ENCODE measurements at places on chromosomes 11 and 22.
A peak's percentile ranks its signal among the peaks of the same experiment; 100 is the strongest.

DNA sequence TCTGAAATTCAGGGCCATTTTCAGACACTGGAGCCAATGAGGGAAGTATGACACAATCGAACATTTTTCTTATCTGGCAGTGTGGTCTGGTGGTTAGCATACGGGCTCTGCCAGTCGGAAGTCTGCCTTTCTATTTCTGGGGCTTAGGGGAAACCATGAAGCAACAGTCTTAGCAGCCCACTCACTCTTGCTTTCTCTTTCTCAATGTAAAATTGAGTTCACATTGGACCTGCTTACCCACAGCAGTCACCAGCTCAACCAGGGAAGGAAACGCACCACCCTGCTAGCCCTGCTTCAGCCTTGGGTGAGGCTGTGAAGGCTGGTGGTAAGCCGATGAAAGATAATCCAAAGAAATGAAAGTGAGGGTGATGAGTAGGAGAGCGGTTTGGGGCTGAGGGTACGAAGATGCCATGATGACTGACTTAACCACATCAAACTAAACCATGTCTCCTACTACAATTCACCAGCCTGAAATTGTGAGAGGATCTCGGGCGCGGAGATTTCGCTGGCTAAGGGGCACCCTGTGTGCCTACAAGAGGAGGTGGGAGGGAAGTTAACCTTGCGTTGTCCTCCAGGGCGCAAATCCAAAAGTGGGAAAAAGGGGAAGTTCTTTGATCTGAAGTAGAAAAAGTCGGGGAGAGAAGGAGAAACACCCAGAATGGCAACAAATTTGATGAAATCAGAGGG lies 2.0 kb upstream of the LMO2 start:
- no peak overlapping the region for H3K4me3 ChIP-seq
- no peaks in the 10 kb centered on the region for H3K36me3 ChIP-seq
- peak; percentile 10 for DNase-seq
- peaks cover 2% of the 10 kb centered on the region for H3K4me1 ChIP-seq
- peaks cover 54% of the 10 kb centered on the region for H3K27me3 ChIP-seq

- no peak overlapping the region for H3K4me3 ChIP-seq
- no peaks in the 10 kb centered on the region for H3K36me3 ChIP-seq
- peaks cover 1% of the 10 kb centered on the region for H3K4me1 ChIP-seq
- no peaks in the 10 kb centered on the region for H3K27me3 ChIP-seq
Observed at GRCh38 chr22:37599153-37599552, 9.5 kb upstream of the GGA1 start.

DNA sequence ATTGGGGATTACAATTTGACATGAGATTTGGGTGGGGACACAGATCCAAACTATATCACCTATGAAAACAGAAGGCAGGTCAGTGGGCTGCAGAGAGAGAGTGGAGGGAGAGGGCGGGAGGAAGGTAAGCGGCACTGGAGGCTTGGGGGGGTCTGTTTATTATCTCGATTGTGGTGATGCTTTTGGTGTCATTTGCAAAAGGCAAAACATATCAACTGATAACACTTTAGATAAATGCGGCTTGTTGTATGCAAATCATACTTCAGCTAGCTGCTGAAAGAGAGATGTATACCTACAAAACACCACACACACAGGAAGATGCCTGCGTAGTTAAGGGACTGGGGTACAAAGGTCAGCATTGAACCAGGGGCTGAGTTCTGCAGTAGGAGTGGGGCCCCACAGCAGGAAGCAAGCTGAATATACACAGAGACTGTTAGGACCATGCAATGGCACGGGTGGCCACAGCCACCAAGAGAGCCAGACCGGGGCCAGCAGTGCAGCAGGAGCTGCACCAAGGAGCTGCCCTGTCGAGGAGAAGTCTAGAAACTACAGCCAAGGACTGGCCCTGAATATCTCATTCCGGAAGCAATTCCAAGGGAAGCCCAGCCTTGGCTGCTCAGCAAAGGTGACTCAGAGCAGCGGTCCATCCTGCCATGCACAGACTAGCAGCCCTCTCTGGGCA lies 23.8 kb upstream of the TOLLIP start:
- peaks cover 37% of the 10 kb centered on the region for H3K27me3 ChIP-seq
- H3K27ac ChIP-seq, result no peak overlapping the region
- DNase-seq, result no peak
- no peak overlapping the region for H3K4me3 ChIP-seq

GRCh38 chr11:63144121-63144520 lies at the start of gene SLC22A24:
SLC22A24 (minus strand) TSS chr11:63144221; CDS start chr11:63143779, 442 bp downstream.
- H3K4me3 ChIP-seq, result no peak within 1 kb of the TSS
- H3K4me1 ChIP-seq, result no peaks in the 10 kb centered on the region
- no peaks in the 10 kb centered on the region for H3K36me3 ChIP-seq

DNA sequence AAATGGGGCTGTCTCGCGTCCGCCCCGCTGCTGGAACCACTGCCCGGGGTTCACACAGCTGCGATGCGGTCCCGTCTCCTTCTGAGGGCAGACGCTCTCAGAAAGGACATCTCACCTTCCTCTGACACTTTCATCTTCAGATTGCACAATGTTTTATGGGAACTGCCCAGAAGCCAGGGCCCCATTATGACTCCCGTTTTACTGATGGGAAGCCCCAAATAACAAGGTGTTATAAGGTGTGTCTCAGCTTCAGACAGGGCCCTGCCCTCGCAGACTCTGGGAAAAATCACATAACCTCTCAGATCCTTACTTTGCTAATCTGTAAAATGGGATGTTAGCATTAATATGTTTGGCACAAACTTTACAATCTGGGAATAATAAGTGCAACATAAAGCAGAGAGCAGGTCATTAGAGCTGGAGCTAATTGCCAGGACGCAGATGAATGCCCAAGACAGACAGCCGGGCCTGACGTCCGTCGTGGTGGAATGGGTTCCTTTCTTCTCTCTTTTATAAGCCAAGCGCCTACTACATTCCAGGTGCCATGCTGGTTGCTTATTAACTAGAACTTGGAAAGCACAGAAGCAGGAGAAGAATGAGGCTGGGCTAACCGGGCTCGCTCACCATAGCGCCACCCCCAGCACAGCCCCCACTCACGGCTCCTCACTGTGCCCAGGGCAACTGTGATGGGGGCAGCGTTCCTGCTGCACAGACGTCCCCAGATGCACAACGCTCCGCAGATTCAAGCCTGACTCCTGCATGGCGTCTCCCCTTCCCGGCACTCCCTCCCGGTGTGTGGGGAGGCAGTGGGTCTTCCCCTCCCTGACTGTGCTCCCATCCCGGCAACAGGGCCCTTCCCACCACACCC lies 43.8 kb downstream of the TRMU start:
- peak overlapping the region; percentile 93 for H3K27ac ChIP-seq
- H3K4me1 ChIP-seq, result peaks cover 49% of the 10 kb centered on the region
- H3K27me3 ChIP-seq, result no peaks in the 10 kb centered on the region
- peaks cover 46% of the 10 kb centered on the region for H3K36me3 ChIP-seq

DNA sequence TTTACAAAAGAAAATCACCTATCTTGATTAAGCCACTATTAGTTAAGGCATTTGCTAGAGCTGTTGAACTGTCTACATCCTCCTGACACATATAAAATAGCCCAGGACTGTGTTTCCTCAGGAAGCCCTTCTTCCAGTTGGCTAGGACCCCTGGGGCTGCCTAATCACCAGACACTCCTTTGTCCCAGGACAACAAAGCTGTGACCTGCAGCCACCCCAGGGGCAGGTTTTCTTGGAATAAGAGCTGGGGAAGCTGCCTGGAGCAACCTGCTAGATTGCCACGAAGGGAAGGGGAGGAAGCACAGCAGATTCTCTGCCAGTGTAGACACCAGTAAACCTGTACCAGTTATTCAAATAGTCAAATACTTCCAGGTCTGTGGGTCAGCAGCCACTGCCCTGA lies 17.6 kb downstream of the CHST1 start:
- DNase-seq, result no peak
- peaks cover 23% of the 10 kb centered on the region for H3K36me3 ChIP-seq
- H3K27ac ChIP-seq, result no peak overlapping the region

GRCh38 chr11:96885405-96885804 lies 495.6 kb downstream of the JRKL start:
- DNase-seq, result no peak
- no peak overlapping the region for H3K4me3 ChIP-seq
- H3K27ac ChIP-seq, result no peak overlapping the region
- H3K27me3 ChIP-seq, result no peaks in the 10 kb centered on the region
- H3K36me3 ChIP-seq, result no peaks in the 10 kb centered on the region

DNA sequence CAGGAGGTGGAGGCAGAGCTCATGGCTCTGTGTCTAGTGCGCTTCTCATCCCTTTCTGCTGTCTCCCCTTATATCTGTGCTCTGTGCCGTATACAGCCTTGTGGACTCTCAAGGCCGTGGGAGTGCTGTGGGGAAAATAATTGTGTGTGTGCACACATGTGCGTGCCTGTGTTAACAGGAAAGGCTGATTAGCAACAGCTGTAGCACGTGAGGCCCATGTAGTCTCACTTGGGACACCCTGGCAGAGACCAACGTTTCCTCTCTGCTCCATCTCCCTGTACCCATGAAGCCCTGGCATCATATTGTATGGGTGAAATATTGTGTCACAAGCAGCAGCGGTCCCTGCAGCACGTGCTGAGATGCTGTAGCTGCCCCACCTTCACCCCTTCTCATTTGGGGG lies 109.3 kb downstream of the LRRC32 start:
- no peak for DNase-seq
- H3K36me3 ChIP-seq, result no peaks in the 10 kb centered on the region
- no peak overlapping the region for H3K4me3 ChIP-seq
- H3K27me3 ChIP-seq, result no peaks in the 10 kb centered on the region

GRCh38 chr11:18367431-18367830 lies 26.9 kb upstream of the LDHA start:
- peaks cover 16% of the 10 kb centered on the region for H3K36me3 ChIP-seq
- DNase-seq, result no peak
- H3K4me3 ChIP-seq, result no peak overlapping the region
- H3K27ac ChIP-seq, result no peak overlapping the region
- H3K27me3 ChIP-seq, result no peaks in the 10 kb centered on the region

GRCh38 chr11:42003801-42004200 lies 544.3 kb upstream of the LRRC4C start:
- no peak for DNase-seq
- H3K27me3 ChIP-seq, result no peaks in the 10 kb centered on the region
- H3K27ac ChIP-seq, result no peak overlapping the region

DNA sequence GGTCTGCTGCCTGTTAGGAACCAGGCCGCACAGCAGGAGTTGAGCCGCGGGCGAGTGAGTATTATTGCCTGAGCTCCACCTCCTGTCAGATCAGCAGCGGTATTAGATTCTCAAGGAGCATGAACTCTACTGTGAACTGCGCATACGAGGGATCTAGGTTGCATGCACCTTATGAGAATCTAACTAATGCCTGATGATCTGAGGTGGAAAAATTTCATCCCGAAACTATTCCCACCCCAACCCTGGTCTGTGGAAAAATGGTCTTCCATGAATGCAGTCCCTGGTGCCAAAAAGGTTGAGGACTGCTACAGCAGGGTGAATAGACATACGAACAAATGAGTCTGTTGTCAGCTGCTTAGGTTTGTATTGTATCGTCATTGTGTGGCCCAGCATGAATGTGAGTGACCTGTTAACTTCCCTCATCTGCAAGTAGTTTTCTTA lies 29.8 kb downstream of the RNF141 start:
- no peak for DNase-seq
- no peaks in the 10 kb centered on the region for H3K27me3 ChIP-seq
- H3K36me3 ChIP-seq, result peaks cover 50% of the 10 kb centered on the region
- no peak overlapping the region for H3K27ac ChIP-seq
- no peak overlapping the region for H3K4me3 ChIP-seq

- no peaks in the 10 kb centered on the region for H3K27me3 ChIP-seq
- DNase-seq, result no peak
- H3K27ac ChIP-seq, result no peak overlapping the region
Observed at GRCh38 chr11:45988921-45989320, 66.5 kb downstream of the LARGE2 start.

DNA sequence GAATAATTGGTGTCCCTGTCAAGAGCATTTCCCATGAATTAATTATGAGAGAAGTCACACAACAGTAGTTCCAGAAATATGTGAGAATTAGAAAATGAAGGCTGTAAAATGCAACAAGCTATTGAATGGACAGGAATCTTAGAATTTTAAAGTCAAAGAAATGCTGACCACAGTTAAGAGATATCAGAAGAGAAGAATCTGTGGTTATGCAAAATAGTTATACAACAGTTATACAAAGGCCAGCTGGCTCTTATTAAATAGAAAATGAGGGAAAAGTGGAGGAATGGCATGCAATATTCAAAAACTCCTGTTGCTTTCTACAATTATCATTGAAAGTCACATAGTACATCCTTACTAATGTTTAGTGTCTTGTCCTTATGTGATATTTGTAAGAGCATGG lies 27.4 kb downstream of the CASP12 start:
- peak; percentile 21 for DNase-seq
- H3K36me3 ChIP-seq, result no peaks in the 10 kb centered on the region
- H3K4me3 ChIP-seq, result no peak overlapping the region
- no peaks in the 10 kb centered on the region for H3K4me1 ChIP-seq
- H3K27ac ChIP-seq, result no peak overlapping the region

DNA sequence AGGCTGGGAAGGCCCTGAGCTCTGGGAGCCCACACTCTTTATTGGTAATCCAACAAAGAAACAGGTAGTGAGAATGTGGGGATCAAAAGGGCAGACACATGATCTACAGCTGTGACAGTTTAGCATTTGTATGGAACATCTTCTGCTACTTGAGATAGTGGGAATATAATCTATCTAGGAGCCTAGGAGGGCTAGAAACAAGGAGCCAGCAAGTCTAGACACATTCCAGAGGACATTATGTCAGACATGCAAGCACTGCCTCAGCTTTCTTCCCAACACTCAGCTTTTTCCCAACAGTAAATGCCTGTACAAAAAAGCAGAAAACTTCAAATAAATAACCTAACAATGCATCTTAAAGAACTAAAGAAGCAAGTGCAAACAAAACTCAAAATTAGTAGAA lies 1150.6 kb upstream of the RAG2 start:
- no peaks in the 10 kb centered on the region for H3K36me3 ChIP-seq
- H3K27me3 ChIP-seq, result no peaks in the 10 kb centered on the region
- H3K4me3 ChIP-seq, result no peak overlapping the region
- no peak overlapping the region for H3K27ac ChIP-seq
- DNase-seq, result peak; percentile 1

DNA sequence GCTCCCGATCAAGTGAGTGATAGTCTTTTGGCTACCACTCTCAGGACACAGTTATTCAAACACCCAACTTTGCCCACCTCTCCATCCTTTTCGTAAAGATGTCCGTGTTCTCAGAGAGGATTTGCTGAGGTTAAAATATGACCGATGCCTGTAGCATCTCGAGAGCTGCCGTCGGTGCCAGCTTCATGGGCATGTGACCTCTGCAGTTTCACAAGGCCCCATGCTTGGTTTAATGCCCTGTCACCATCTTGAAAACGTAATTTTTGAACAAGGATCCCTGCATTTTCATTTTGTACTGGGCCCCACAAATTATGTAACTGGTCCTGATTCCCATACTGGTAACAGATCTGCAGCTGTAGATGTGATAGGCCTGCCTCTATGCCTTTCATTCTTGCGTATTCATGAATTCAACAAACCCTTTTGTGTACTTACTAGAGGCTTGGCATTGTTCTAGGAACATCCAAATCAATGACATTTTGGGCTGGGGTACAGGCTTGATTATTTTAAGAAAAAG lies 85.1 kb downstream of the BMAL1 start:
- peaks cover 13% of the 10 kb centered on the region for H3K4me1 ChIP-seq
- DNase-seq, result no peak
- H3K4me3 ChIP-seq, result no peak overlapping the region
- H3K27me3 ChIP-seq, result no peaks in the 10 kb centered on the region

- no peaks in the 10 kb centered on the region for H3K36me3 ChIP-seq
- H3K4me1 ChIP-seq, result peaks cover 2% of the 10 kb centered on the region
- DNase-seq, result peak; percentile 47
- H3K27me3 ChIP-seq, result no peaks in the 10 kb centered on the region
- H3K4me3 ChIP-seq, result no peak overlapping the region
Observed at GRCh38 chr11:78350646-78351165, 66.9 kb downstream of the GAB2 start.

- no peaks in the 10 kb centered on the region for H3K36me3 ChIP-seq
- no peak for DNase-seq
- H3K4me3 ChIP-seq, result no peak overlapping the region
- H3K4me1 ChIP-seq, result no peaks in the 10 kb centered on the region
Observed at GRCh38 chr11:103887001-103887658, 149.3 kb upstream of the DDI1 start.

Data from mesenchymal stem cell (in vitro differentiated cells and primary cell).